ENCODE measurements at places on chromosomes 1 and 21. TPM values are rescaled to one million over a fixed set of nuclear protein-coding genes. Genes with fewer than 3 reads are reported as not detected.
A peak's percentile ranks its signal among the peaks of the same experiment; 100 is the strongest.

GRCh38 chr1:20472860-20473711 lies 12.9 kb downstream of the CAMK2N1 start:
- DNase-seq: peak; percentile 60

DNA sequence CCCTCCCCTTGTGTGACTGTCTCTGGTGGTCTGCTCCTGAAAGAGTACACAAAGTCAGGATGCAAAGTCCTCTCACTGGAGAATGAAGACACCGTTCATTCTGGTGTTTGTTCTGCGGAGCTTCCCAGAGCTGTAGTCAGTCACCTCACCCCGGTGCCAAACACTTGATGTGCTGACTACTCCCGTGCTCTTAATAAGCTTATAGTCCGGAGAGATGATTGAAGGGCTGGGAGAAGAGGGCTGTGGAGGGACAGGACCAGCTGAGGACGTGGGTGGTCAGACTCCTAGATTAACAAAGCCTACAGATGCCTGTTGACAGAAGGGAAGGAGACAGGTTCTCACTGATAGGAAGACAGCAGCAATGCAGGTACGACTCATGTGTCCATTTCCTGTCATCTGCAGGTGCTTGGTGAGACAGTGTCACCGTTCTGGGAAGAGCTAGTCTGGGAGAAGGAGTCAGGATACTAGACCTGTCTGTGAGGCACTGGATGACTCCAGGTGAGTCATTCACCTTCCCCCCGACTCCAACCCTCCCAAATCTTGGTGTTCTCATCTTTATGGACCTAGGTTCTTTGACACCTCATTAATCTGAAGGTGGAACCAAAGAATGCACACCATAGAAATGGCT lies 40.4 kb upstream of the LRRN2 start:
- no peak for DNase-seq

DNA sequence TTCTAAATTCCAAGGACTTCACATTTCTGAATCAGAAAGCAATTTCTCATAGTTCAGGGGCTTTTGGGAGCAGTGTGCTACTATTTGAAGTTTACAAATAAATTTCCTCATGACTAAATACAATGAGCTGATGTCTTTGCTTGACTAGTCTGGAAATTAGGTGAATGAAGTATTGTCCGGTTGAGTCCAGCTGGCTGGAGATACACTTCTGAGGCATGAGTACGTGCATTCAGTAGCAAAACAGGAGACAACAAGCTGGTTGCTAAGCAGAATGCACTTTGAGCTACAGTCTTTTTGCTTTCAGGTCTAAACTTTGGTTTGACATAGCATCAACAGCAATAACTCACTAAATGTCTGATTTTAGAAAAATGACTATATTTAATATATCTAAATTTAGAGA lies 27.1 kb downstream of the ZNHIT6 start:
- DNase-seq: no peak

GRCh38 chr1:29830383-29830782 lies 594.1 kb downstream of the PTPRU start:
- no peak for DNase-seq

GRCh38 chr1:206470692-206471414 lies 577 bp downstream of the IKBKE start:
- DNase-seq: peak; percentile 86

- DNase-seq: peak; percentile 15
Measured at GRCh38 chr1:160018900-160019299, 12.9 kb downstream of the PIGM start.

- no peak for DNase-seq
Measured at GRCh38 chr1:236165238-236165981, 23.1 kb downstream of the GPR137B start.

GRCh38 chr1:35838693-35839245 lies 31.0 kb downstream of the AGO4 start:
- DNase-seq: no peak

GRCh38 chr1:56256153-56257000 lies 323.0 kb downstream of the PLPP3 start:
- DNase-seq: no peak

DNA sequence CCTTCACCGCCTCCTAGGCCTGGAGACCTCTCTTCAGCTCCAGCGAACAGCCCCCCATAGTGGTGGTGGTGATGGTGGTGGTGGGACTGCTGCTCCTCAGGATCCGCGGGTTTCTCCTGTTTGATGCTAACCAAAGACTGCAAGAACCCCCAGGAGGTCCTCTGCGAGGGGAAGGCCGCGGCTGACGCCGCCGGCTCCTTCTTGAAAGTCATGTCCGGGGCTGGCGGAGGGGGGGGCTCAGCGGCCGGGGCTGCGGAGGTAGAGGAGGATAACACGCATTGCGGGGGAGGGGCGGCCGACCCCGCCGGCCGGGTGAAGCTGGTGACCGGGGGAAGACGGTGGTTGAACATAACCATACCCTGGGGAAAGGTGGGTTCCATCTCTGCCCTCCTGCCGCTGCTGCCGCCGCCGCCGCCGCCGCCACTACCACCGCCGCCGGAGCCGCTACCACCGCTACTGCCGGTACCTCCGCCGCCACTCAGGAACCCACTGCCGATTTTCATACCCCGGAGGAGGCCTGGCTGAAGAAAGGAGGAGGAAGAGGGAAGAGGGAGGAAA lies 554 bp downstream of the ZNF281 start:
- DNase-seq: peak; percentile 64

GRCh38 chr1:154747740-154748404 lies 122.2 kb downstream of the KCNN3 start:
- DNase-seq: peak; percentile 78

DNA sequence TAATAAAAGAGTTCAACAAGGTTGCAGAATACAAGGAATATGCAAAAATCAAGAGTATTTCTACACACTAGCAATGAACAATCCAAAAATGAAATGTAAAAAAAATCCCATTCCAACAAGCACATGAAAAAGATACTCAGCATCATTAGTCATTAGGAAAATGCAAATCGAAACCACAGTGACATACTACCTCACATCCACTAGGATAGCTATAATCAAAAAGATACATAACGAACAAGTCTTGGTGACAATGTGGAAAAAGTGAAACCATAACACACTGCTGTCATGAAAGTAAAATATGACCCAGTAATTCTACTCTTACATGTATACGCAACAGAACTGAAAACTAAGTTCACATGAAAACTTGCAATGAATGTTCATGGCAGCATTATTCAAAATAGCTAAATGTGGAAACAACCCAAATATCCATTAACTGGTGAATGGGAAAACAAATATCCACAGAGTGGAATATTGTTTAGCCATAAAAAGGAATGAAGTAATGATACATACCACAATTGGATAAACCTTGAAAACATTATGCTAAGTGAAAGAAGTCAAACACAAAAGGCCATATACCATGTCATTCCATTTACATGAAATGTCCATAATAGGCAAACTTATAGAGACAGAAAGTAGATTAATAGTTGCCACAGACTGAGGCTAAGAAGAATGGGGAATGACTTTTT lies 34.3 kb downstream of the PIK3R3 start:
- DNase-seq: no peak

- peak; percentile 9 for DNase-seq
Measured at GRCh38 chr1:24415910-24416665, 486 bp downstream of the NIPAL3 start.

DNA sequence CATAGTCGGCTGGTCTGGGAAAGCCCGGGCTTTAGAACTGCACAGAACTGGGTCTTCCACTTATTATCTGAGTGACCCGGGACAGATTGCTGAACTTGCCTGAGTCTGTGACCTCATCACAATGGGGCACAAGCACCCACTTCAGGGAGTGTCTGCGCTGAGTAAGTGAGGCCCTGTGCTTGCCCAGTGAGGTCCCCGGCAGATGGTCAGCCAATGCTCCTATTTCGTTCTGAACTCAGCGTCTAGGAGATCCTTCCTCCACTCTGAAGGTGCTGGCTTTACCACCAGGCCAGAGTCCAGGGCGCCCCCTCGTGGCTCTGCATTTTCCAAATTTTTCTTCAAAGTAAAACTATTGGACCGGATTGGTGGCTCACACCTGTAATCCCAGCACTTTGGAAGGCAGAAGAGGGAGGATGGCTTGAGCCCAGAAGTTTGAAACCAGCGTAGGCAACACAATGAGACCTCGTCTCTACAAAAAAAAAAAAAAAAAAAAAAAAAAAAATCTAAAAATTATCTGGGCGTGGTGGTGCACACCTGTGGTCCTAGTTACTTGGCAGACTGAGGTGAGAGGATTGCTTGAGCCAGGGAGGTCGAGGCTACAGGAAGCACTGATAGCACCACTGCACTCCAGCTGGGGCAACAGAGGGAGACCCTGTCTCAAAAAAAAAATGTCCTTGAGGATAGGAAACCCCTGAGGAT lies 61.7 kb downstream of the FCRL5 start:
- peak; percentile 85 for DNase-seq

- DNase-seq: peak; percentile 44
Measured at GRCh38 chr1:218345673-218346390, 696 bp downstream of the TGFB2 start.

GRCh38 chr1:169070547-169070946 lies 35.9 kb upstream of the ATP1B1 start:
- DNase-seq: no peak

The RIPPLY3 gene
- not detected for total RNA-seq

The LCE3E gene
- total RNA-seq: not detected

The CD1B gene
- total RNA-seq: not detected

The INKA2 gene
- total RNA-seq: 2.3 TPM

The ANKRD45 gene
- total RNA-seq: not detected

The RAB25 gene
- total RNA-seq: 0.49 TPM

The LIPI gene
- total RNA-seq: not detected

The CD244 gene
- total RNA-seq: 1.8 TPM

The RGS13 gene
- not detected for total RNA-seq

The KIF14 gene
- total RNA-seq: 13.7 TPM

The ATPAF1 gene
- total RNA-seq: 41.8 TPM

The TNFRSF8 gene
- 1.5 TPM for total RNA-seq

The CD5L gene
- total RNA-seq: not detected

The KRTAP21-2 gene
- not detected for total RNA-seq

The C1orf74 gene
- 3.0 TPM for total RNA-seq

The C21orf58 gene
- 25.2 TPM for total RNA-seq
